Stimulated activated CD4-positive, alpha-beta T cell treated with anti-CD3 and anti-CD28 coated beads, Interleukin-4, amount 100 ng/mL, for 48 hours (primary cell): ENCODE measurements at places on chromosomes 4 and X.

GRCh38 chrX:9542106-9542760, 77.4 kb downstream of the TBL1X start:
- DNase-seq, result no peak

GRCh38 chrX:72713130-72713529, 976 bp downstream of the PHKA1 start:
- DNase-seq, result no peak

DNA sequence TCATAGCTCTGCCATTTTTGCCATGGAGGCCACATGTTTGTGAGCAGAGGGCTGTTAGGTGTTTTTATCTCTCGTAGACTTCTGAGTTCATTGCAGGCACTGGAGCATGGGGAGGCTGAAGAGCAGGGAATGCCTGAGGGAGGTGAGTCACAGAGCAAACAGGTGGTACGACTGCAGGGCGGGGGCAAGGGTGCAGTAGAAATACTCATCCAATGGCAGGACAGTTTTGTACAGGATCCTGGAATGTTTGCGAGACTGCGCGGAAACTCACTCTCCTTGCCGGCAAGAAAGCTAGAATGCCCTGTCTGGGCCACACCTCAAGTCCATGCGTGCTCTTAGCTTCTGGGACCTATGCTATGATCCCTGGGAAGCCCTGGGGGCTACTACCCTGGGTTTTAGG, 20.0 kb upstream of the VCX2 start:
- no peak for DNase-seq

GRCh38 chr4:184472614-184473498, 1.5 kb downstream of the IRF2 start:
- DNase-seq, result peak; percentile 41

GRCh38 chrX:9677098-9677739, 88.4 kb downstream of the GPR143 start:
- peak; percentile 5 for DNase-seq

DNA sequence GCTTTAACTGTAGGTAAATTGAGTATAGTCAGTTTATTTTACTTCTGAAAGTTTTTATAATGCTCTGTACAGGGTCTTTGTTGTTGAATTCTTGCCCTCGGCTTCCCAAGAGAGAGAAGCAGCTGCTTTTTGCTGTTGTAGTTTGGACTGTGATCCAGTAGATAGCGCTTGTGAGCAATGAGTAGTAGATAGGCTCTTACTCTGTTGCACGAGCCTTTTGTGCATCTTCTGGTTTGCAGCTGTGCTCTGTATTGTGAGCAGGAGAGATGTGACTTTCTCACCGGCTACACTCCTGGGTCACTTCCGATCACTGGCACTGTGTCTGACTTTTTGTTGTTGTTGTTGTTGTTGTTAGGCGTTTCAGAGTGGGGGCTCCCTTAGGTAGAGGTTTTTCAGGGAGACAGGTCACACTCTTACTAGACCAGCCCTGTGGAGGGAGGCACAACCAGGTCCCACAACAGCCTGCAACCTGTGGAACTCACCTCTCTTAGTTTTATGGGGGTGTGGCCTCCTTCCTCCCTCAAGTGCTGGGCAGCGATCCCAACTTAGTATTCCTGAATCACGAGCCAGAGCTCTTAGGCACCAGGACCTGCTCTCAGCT, 822.1 kb upstream of the GALNTL6 start:
- DNase-seq, result no peak

GRCh38 chrX:18674417-18674787, 2.5 kb upstream of the RS1 start:
- peak; percentile 1 for DNase-seq

- DNase-seq, result no peak
Observed at GRCh38 chr4:146049802-146050201, 111.2 kb upstream of the ZNF827 start.

GRCh38 chr4:86657910-86658309, 63.8 kb downstream of the PTPN13 start:
- no peak for DNase-seq

- no peak for DNase-seq
Observed at GRCh38 chr4:42396752-42397634, at the start of gene SHISA3. SHISA3 (plus strand) TSS chr4:42397488; CDS start chr4:42398057, 569 bp downstream.
